ENCODE measurements at places on chromosomes 12 and 14.
A peak's percentile ranks its signal among the peaks of the same experiment; 100 is the strongest.

- DNase-seq = no peak
Measured at GRCh38 chr14:60089221-60089620, 2.5 kb upstream of the PCNX4 start.

DNA sequence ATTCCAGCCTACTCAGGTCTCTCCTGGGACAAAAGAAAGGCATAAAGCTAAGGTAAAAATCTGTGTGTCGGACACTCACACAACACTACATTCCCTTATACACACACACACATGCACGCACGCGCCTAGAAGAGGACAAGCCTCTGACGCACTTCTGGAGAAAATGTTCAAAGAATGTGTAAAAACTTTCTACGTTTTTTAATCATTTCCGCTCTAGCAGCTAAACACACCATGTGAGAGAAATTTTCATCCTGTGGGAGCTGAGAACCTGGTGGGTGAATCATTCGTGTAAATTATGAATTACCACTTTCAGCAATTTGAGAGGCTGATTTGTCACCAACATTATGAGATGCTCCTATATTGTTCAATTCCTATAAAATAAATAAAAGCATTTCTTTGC lies 494.5 kb downstream of the TMEM132D start:
- no peak for DNase-seq

DNA sequence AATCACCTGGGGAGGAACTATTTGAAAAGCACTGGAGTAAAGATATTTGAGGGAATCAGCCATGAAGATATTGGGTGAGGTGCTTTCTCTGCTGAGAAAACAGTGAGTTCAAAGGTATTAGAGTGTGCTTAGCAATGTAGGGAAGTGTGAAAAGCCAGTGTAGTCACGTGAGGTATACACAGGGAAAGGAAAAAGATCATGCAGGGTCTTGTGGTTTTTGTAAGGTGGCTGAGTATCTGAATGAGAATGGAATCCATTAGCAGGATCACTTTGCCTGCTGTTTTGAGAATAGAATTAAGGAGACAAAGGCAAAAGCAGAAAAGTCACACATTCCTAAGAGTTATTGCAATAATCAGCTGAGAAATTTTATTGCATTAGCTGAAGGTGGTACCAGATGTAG lies 193.0 kb downstream of the PIK3C2G start:
- no peak for DNase-seq

DNA sequence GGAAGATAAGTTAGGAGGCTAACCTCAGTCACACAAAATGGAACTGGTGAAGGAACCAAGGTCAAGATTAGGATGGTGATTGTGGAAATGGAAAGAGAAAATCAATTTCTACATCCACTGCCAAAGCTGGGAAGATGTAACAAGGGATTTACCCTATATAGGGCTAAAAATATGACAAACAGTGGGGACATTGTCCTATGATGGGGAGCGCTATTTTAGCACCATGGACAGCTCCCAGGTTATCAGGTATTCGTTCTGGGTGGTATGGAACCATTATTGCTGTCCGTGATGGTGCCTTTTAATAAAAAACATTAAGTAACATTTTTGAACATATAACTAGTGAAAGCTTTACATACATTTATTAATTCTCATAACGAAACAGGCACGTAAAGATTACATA lies 124.0 kb downstream of the NDUFA12 start:
- peak; percentile 45 for DNase-seq

GRCh38 chr12:57616383-57617101 lies 5.3 kb downstream of the ARHGEF25 start:
- DNase-seq = no peak
